Epithelial cell of alveolus of lung (primary cell): ENCODE measurements at places on chromosomes 3 and 15. TPM values are rescaled to one million over a fixed set of nuclear protein-coding genes. Genes with fewer than 3 reads are reported as not detected.

The SNRK gene
- 15.1 and 23.0 TPM in 2 replicates for total RNA-seq

The PGBD4 gene
- 0.65 and 1.4 TPM in 2 replicates for total RNA-seq

The RLBP1 gene
- not detected in 2 replicates for total RNA-seq

The C3orf62 gene
- total RNA-seq = 1.5 and 1.7 TPM in 2 replicates

The TRIM42 gene
- total RNA-seq = not detected in 2 replicates

The CIP2A gene
- 6.7 and 16.9 TPM in 2 replicates for total RNA-seq

The KCNAB1 gene
- 0.13 TPM in 1 of 2 replicates, not detected in the other for total RNA-seq

The CNBP gene
- 251 and 330 TPM in 2 replicates for total RNA-seq

The KLHL18 gene
- 13.4 and 17.5 TPM in 2 replicates for total RNA-seq

The SPATA12 gene
- total RNA-seq = not detected in 2 replicates

The CYB561D2 gene
- 29.9 and 33.4 TPM in 2 replicates for total RNA-seq

The CAV3 gene
- not detected in 2 replicates for total RNA-seq

The COL6A5 gene
- total RNA-seq = not detected in 2 replicates

The WDR93 gene
- under 0.01 and 0.16 TPM in 2 replicates for total RNA-seq

The ZNF710 gene
- 4.2 and 15.1 TPM in 2 replicates for total RNA-seq

The THPO gene
- total RNA-seq = 0.39 and 0.56 TPM in 2 replicates

The SAMMSON gene
- total RNA-seq = 1.5 TPM in 1 of 2 replicates, not detected in the other

The KBTBD13 gene
- 0.13 TPM in 1 of 2 replicates, not detected in the other for total RNA-seq

The CD200 gene
- total RNA-seq = 2.2 and 7.4 TPM in 2 replicates

The TYRO3 gene
- 10.1 and 12.4 TPM in 2 replicates for total RNA-seq

The COX5A gene
- total RNA-seq = 135 and 146 TPM in 2 replicates

The MUC13 gene
- total RNA-seq = not detected in 2 replicates

The ZNF502 gene
- 4.5 and 6.5 TPM in 2 replicates for total RNA-seq

The AMT gene
- total RNA-seq = 2.5 and 3.0 TPM in 2 replicates

The NCEH1 gene
- 3.9 and 9.7 TPM in 2 replicates for total RNA-seq

The CHDH gene
- under 0.01 TPM in 2 replicates for total RNA-seq

The RBP2 gene
- not detected in 2 replicates for total RNA-seq

The CMTM8 gene
- 2.2 and 3.3 TPM in 2 replicates for total RNA-seq

The SOX14 gene
- not detected in 2 replicates for total RNA-seq

The CPLX3 gene
- total RNA-seq = 0.48 TPM in 1 of 2 replicates, not detected in the other

The GRM2 gene
- 0.24 TPM in 1 of 2 replicates, not detected in the other for total RNA-seq

The EFCC1 gene
- total RNA-seq = 0.65 and 10.5 TPM in 2 replicates

The PIERCE2 gene
- 6.5 TPM in 1 of 2 replicates, not detected in the other for total RNA-seq

The TMEM43 gene
- 73.2 and 97.9 TPM in 2 replicates for total RNA-seq

The SRGAP3 gene
- total RNA-seq = 2.2 and 2.5 TPM in 2 replicates

The ADGRG7 gene
- total RNA-seq = not detected in 2 replicates

The CCDC9B gene
- total RNA-seq = 2.3 and 3.0 TPM in 2 replicates

The PLA2G4E gene
- total RNA-seq = not detected in 2 replicates

The TCAIM gene
- total RNA-seq = 27.5 and 31.0 TPM in 2 replicates

The RGMA gene
- 1.0 and 5.3 TPM in 2 replicates for total RNA-seq

The GP9 gene
- not detected in 2 replicates for total RNA-seq

The SERINC4 gene
- not detected in 2 replicates for total RNA-seq

The OIP5 gene
- 1.7 and 8.9 TPM in 2 replicates for total RNA-seq

The SLC25A26 gene
- 12.9 and 20.6 TPM in 2 replicates for total RNA-seq

The SST gene
- not detected in 2 replicates for total RNA-seq

The CYP1A2 gene
- not detected in 2 replicates for total RNA-seq

The GOLGA8A gene
- 1.8 and 12.3 TPM in 2 replicates for total RNA-seq

The BCL2A1 gene
- 2.6 and 3.9 TPM in 2 replicates for total RNA-seq

The NECTIN3 gene
- 48.9 and 51.8 TPM in 2 replicates for total RNA-seq

The NFKBIZ gene
- 18.8 and 30.8 TPM in 2 replicates for total RNA-seq

The PAK2 gene
- 30.9 and 36.1 TPM in 2 replicates for total RNA-seq
